ENCODE measurements at places on chromosomes 3 and 15.
A peak's percentile ranks its signal among the peaks of the same experiment; 100 is the strongest.

GRCh38 chr3:152658977-152659720 is 175.8 kb upstream of the P2RY1 start:
- no peak for DNase-seq

GRCh38 chr15:92170897-92171296 is 222.8 kb upstream of the ST8SIA2 start:
- DNase-seq: peak; percentile 80

DNA sequence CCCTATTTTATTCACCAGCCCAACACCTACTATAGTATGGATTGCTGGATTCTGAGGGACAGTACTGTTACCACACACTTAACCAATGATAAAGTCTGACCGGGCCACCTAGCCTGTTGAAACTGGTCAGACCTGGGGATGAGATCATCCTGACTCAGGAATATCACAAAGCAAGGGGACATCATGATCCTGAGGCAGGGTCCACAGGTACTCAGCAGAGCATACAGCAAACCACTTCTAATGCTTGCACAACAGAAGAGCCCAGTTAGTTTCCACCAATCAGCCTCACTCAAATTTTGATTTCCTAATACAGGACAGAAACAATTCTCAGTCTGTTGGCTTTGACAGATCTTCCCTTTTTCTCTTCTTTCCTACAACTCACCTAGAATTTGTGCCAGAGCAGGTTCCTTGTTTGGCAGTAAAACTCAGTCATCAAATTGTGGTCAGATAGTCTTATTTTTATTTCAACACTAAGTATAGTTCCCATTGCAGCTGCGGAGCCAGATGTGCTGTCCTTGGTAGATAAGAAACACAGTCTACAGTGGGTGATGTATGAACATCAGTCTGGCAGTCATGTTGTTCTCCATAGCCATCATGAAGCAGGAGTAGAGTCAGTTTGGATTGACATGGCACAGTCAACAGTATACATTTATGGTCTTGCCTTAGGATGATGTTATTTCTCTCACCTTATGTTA is 90.1 kb upstream of the PRR23C start:
- no peak for DNase-seq

DNA sequence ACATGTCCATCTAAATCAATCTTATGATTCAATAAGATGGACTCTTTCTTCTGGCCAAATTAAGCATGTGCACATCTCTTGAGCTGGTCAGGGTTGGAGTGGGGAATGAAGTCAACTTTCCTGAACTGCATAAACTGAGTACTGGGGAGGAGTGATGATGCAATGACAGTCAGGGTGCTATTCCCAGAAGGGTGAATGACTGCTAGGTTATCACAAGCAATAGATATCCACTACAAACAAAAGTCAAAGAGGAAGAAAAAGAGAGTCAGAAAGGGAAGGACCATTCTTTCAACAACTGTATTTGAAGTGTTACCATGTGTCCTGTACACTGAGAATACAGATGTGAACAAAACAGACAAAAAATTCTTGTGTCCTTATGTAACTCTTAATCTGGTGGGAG is 70.0 kb downstream of the ALCAM start:
- peak; percentile 0 for DNase-seq

DNA sequence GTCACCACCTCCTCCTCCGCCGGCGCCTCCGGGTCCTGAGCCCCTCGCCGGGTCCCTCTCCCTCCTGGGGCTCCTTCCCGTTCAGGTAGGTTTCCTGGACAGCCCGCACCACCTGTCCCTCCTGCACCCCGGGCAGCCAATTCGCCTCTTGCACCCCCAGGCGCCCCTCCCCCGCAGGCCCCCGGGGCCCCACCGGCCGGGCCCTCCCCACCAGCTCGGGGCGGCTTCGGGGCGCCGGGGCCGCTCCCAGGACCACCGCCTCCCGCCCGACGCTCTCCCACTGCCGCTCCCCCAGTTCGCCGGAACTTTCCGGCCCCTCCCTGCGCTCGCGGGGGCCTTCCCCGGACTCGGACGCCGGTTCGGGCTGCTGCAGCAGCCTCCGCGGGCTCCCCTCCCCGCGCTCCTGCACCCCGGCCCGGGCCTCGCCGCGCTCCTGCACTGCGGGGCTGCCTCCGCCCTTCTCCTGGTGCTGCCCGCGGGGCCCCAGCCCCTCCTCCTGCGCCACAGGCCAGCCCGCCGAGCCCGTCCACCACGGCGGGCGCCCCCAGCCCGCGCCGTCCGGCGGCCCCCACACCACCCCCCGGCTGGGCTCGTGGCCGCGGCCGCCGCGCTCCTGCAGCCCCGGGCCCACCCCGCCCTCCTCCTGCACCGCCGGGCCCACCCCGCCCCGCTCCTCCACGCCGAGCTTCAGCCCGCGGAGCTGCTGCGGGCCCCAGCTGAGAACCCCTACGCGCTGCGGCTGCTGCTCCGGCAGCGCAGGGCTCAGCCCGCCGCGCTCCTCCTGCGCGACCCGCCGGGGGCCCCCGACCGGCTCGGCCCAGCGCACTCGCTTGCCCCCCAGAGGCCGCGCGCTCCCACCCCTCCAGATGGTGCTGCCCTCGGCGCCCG is 587 bp upstream of the TNK2 start:
- DNase-seq: no peak

DNA sequence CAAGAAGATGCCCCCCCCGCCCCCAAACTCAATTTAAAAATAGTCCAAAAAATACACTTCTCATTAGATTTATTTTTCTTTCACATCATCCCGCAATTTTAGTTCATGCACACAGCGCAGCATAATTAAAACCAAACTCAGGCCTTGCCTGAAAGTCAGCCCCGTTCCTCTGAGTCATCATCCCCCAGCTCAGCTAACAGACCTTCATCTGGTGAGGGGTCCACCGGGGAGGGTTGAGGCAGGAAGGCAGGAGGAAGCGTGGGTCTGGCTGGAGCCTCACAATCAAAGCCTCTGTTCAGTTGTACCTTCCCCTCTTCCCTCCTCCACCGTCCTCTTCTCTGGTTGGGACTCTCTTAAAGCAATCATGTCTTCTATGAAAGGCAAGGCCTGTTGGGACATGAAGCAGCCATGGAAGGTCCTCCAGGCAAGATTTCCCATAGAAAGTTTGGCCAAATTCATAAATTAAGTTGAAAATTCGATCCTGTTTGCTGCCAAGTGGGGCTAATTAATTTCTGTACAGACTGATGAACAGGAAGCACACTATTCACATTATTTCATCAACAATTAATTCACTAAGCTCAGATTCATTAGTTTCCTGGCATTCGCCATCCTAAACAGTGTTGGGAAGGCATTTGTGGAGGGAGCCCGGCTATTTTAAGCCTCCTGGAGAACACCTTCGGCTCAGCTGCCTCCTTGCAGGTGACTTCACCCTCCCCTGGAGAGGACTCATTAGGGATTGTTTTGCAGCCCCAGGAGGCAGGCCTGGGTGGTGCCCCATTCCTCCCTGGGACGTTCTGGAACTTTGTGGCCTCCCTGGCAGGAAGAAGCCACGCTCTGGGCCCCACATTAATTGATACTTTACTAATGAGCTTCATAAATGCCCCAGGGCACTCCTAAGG is 72.3 kb upstream of the BNC1 start:
- no peak for DNase-seq

DNA sequence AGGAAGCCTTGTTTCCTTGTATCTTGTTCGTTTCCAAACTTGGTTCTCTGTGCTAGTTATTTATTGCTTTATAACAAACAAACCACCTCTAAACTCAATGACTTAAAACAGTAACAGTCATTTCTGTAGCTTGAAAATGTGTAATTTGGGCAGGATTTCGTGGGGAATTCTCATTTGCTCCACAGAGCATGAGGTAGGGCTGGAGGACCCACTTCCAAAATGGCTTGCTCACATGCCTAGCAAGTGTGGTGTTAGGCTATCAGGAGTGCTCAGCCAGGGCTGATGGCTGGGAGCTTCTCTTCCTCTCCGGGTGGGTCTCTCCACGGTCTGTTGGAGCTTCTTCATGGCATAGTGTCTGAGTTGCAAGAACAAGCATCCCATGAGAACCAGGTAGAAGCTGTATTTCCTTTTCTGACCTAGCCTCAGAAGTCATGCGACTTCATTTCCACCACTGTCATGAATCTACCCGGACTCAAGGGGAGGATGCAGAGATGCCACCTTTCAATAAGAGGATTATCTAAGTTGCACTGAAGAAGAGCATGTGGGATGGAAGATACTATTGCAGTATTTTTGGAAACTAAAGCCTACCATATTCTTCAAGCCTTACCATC is 8.2 kb upstream of the TNIK start:
- DNase-seq: no peak

DNA sequence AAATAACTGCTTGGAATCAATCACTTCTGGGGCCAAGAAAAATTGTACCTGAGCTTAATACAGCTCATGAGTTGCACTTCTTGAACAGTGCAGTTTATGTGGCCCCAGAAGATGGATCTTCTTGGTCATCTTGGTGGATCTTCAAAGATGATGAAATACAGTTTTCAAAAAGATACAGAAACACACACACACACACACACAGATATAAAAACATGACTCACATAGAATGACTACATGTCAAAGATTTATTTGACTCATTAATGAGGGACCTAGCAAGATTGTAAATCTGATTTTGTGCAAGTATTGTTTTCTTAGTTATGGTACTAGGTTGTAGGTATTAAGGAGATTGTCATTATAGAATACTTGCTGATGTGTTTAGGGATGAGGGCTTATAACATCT is 32.6 kb downstream of the PDCD6IP start:
- no peak for DNase-seq

DNA sequence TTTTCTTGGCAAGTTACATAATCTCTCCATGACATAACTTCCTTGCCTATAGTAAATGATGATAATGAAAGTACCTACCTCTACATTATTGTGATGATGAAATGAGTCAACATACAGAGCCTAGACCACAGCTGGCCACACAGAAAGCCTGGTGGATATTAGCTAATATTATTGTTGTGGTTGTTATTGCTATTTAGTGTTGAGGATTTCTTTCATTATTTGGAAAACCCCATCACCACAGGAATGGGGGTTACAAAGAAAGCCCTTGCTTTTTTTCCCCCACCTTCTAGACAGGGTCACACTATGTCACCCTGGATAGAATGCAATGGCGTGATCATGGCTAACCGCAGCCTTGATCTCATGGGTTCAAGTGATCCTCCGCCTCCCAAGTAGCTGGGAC is 125.0 kb downstream of the PDZRN3 start:
- no peak for DNase-seq

DNA sequence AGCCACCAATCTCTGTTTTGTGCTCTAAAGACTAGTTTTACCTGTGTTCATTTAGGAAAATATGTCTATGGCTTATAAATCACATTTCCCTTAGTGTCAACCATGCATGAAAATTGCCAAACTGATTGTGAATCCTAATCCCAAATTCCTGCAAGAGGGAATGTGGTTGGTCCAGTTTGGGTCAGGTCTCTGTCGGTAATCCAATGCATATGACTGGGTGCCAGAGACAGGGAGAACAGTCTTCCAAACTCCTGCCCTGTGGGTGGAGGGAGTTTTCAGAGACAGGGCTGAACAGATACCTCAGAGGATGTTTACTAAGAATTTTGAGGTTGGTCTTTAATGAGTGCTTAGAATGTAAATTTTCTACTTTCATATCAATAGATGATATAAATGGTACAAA is 300.5 kb upstream of the ARL6 start:
- DNase-seq: no peak

GRCh38 chr3:49926117-49926728 is 3.4 kb downstream of the MON1A start:
- DNase-seq: no peak

- peak; percentile 32 for DNase-seq
Measured at GRCh38 chr3:98901119-98901391, 440 bp downstream of the DCBLD2 start.

DNA sequence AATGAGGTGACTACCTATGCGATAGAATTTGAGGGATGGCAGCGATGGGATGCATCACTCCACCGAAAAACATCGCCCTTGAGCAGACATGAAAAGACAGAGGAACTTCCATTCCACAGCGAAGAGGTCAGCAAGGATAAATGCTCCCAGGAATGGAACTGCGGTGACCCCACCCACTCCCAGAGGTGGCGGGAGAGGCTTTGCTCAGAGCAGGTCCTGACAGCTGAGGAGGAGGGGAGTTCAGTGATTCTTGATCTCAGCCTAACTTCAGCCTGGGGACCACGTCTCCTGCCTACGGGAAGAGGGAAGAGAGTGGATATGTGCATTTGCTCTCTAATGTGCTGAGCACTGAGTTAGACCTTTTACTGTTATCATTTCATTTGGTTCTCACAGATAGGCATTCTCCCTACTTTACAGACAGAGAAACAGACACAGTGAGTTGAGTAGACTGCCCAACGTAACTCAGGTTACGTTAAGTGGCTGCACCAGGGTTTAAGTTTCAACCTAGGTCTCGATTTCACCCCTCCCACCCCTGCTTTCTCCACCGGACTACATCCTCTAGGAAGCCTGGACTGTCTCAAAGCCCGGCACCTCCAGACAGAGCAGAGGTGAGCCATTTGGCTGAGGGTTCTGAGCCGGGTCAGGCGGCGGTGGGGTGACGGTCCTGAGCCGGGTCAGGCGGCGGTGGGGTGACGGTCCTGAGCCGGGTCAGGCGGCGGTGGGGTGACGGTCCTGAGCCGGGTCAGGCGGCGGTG is 170.0 kb downstream of the RAB11A start:
- no peak for DNase-seq

- no peak for DNase-seq
Measured at GRCh38 chr15:67832031-67832551, 6.8 kb downstream of the SKOR1 start.

DNA sequence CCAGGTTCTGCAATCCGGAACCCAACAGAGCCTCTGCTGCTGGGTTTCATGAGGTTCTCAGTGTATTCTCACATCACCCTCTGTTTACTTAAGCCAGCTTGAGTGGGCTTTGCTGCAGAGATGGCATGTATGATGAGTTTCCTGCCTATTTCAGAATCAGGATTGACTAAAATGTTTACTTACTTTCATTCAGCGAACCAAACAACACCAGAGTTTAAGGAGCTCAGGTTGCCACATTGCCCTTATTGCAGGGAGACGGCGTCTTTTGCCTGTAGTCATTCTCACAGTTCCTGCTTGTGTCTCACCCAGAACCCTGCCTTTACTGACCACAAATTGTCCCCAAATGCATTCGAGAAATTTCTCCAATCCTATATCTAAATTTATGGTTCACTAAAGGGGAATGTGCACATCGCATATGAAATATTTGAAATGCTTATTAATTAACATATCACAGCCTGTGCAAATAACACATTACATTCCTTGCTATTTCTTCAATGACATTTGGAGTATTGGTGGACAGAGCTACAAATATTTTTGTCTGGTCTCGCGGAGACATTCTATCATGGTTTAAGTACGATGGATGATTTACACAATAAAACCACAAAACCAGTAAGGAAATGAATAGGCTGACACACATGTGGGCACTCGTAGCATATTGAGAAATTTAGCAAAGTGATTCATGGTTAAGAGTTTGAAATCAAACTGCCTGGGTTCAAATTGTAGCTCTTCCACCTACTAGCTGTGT is 377.2 kb upstream of the CFAP20DC start:
- no peak for DNase-seq

GRCh38 chr3:45929042-45929679 is 14.1 kb upstream of the CXCR6 start:
- peak; percentile 12 for DNase-seq

All from HepG2 (cell line).